Heart left ventricle (tissue), 16 donors: ENCODE measurements at places on chromosomes 6 and 20. TPM values are rescaled to one million over a fixed set of nuclear protein-coding genes. Genes with fewer than 3 reads are reported as not detected.
A peak's percentile ranks its signal among the peaks of the same experiment; 100 is the strongest.

Gene ZNF311
- total RNA-seq = not detected

Gene OXT
- total RNA-seq = 0.67 TPM

Gene SLC17A3
- not detected for total RNA-seq

GRCh38 chr20:60210779-60211617 is 252.8 kb downstream of the CDH26 start:
- H3K36me3 ChIP-seq = no peaks in the 10 kb centered on the region
- no peaks in the 10 kb centered on the region for H3K27me3 ChIP-seq
- peak; percentile 80 for DNase-seq

DNA sequence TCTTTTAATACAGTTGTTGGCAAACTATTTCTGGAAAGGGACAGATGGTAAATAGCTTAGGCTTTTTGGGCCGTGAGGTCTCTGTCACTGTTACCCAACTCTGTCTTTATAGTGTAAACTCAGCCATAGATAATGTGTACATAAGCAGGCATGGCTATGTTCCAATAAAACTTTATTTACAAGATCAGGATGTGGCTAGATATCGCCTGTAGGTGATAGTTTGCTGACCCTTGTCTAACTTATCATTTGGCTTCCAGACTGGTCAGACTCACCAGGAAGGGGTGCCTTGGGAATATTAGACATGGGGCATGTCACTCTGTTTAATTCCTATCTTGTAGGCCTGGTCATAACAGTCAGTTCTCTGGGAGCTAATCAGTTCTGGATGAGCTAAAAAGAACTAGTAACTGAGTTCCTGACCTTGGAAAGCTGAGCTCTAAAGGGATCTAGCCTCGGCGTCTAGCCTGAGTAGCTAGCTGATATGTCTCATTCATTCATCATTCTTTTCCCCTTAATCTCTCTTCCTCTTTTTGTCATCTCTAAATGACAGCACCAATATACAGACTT is 163.6 kb downstream of the SLC16A10 start:
- no peak overlapping the region for H3K4me3 ChIP-seq
- no peaks in the 10 kb centered on the region for H3K4me1 ChIP-seq
- H3K36me3 ChIP-seq = no peaks in the 10 kb centered on the region
- H3K27ac ChIP-seq = no peak overlapping the region
- DNase-seq = no peak
- peaks cover 3% of the 10 kb centered on the region for H3K27me3 ChIP-seq

DNA sequence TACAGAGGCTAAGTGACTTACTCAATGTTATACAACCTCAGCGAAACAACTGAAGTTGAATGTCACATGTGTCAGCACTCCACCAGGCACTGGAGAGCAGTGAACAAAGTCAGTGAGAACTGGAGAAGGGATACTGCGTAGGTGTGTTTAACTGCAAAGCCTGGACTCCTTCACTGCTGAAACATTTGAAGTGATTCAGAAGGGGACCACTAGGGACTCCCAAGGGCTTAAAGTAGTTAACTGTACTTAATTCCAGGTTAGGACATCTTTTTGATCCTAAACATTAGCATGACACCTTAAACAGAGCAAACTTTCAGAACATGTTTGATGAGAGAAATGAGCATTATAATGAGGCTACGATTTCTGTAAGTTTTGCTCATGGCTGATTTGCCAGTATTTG is 45.0 kb upstream of the ZBTB24 start:
- no peaks in the 10 kb centered on the region for H3K27me3 ChIP-seq
- no peak for DNase-seq
- H3K36me3 ChIP-seq = no peaks in the 10 kb centered on the region

GRCh38 chr6:112216662-112217551 is 37.5 kb downstream of the LAMA4 start:
- no peak overlapping the region for H3K4me3 ChIP-seq
- H3K4me1 ChIP-seq = peaks cover 78% of the 10 kb centered on the region
- H3K27ac ChIP-seq = peak overlapping the region; percentile 28
- no peak for DNase-seq
- no peaks in the 10 kb centered on the region for H3K36me3 ChIP-seq
- H3K27me3 ChIP-seq = no peaks in the 10 kb centered on the region

- no peak for DNase-seq
- H3K36me3 ChIP-seq = no peaks in the 10 kb centered on the region
- H3K27ac ChIP-seq = no peak overlapping the region
- H3K27me3 ChIP-seq = no peaks in the 10 kb centered on the region
- H3K4me3 ChIP-seq = no peak overlapping the region
Observed at GRCh38 chr6:146335336-146335735, 208.3 kb upstream of the RAB32 start.

- H3K4me3 ChIP-seq = no peak overlapping the region
- H3K27ac ChIP-seq = no peak overlapping the region
- no peaks in the 10 kb centered on the region for H3K27me3 ChIP-seq
- H3K36me3 ChIP-seq = no peaks in the 10 kb centered on the region
- H3K4me1 ChIP-seq = no peaks in the 10 kb centered on the region
Observed at GRCh38 chr6:21431526-21431925, 162.0 kb upstream of the SOX4 start.

- no peaks in the 10 kb centered on the region for H3K36me3 ChIP-seq
- H3K27me3 ChIP-seq = no peaks in the 10 kb centered on the region
- H3K27ac ChIP-seq = no peak overlapping the region
- no peak for DNase-seq
- peaks cover 4% of the 10 kb centered on the region for H3K4me1 ChIP-seq
- no peak overlapping the region for H3K4me3 ChIP-seq
Observed at GRCh38 chr6:5499644-5500306, 238.5 kb downstream of the FARS2 start.

DNA sequence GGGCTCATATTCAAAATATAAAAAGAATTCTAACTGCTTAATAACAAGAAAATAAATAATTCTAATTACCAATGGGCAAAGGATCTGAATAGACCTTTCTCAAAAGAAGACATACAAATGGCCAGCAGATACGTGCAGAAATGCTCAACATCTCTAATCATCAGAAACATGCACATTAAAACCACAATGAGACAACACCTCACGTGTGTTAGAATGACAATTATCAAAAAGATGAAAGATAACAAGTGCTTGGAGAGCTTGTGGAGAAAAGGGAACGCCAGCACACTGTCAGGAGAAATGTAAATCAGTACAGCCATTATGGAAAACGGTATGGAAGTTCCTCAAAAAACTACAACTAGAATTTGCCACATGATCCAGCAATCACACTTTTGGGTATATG is 53.6 kb downstream of the MBOAT1 start:
- no peak for DNase-seq
- no peaks in the 10 kb centered on the region for H3K27me3 ChIP-seq
- H3K4me1 ChIP-seq = peaks cover 8% of the 10 kb centered on the region

- peak overlapping the region; percentile 99 for H3K4me3 ChIP-seq
- peak overlapping the region; percentile 76 for H3K27ac ChIP-seq
- no peak for DNase-seq
Observed at GRCh38 chr20:44532981-44533331, 11.1 kb upstream of the SERINC3 start.

DNA sequence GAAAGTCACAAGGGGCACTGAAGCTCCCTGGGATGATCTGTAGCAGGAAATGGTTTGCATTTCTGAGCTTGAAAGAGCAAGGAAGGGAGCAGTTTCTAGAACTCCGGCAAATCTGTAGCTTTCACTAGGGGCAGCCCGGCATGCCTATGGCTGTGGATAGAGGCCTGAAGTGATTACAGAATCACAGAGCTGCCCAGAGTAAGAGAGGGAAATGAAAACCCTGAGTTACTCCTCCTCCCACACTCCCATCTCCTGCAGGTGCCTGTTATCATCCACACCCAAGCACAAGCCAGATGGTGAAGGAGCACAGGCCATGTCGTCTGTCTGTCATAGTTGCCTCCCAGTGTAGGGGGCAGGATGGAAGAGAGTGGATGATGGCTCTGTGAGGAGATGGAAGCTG is 37.1 kb downstream of the HLA-F start:
- H3K36me3 ChIP-seq = no peaks in the 10 kb centered on the region
- no peak overlapping the region for H3K4me3 ChIP-seq
- H3K27me3 ChIP-seq = no peaks in the 10 kb centered on the region
- H3K27ac ChIP-seq = no peak overlapping the region
- no peaks in the 10 kb centered on the region for H3K4me1 ChIP-seq
- DNase-seq = no peak
